ENCODE measurements at places on chromosomes 12 and 14. TPM values are rescaled to one million over a fixed set of nuclear protein-coding genes. Genes with fewer than 3 reads are reported as not detected.

DNA sequence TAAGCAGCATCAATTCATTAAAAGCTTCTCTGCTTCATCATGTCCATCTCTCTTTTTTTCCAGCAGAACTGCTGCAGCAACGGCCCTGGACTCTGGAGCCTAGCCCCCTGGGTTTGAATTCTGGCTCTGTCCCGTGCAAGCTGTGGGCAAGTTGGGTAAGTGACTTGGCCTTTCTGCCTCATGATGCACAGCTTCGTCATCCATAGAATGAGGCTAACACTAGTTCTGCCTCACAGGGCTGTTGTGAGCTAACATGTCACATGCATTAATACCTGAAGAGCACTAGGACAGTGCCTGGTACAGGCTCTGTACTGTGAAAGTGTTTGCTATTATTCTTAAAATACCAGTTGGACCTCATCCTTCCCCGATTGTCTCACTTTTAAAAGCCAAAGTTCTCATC is 4.2 kb downstream of the KRT82 start:
- no peak for DNase-seq

DNA sequence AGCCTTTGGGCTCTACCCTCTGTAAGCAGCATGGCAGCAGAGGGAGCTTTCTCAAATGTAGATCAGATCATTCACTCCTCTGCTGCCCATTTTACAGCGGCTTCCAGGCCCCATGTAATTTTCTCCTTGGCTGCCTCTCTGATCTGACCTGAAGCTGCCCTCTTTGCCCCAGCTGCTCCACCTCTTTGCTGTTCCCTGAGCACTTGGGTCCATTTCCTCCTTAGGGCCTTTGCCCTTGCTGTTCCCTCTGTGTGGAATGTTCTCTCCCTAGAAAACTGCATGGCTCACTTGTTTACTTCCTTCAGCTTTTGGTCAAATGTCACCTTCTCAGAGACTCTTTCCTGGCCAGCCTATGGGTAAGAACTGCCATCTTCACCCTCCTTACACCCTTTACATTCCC is 37.2 kb downstream of the SMOC1 start:
- no peak for DNase-seq

GRCh38 chr12:87930627-87931026 is 98.6 kb downstream of the C12orf50 start:
- DNase-seq, result no peak

- DNase-seq, result no peak
These were observed 194.3 kb downstream of the AEBP2 start for GRCh38 chr12:19633641-19634040.

GRCh38 chr14:34137001-34137745 is 186.3 kb upstream of the EGLN3 start:
- no peak for DNase-seq

DNA sequence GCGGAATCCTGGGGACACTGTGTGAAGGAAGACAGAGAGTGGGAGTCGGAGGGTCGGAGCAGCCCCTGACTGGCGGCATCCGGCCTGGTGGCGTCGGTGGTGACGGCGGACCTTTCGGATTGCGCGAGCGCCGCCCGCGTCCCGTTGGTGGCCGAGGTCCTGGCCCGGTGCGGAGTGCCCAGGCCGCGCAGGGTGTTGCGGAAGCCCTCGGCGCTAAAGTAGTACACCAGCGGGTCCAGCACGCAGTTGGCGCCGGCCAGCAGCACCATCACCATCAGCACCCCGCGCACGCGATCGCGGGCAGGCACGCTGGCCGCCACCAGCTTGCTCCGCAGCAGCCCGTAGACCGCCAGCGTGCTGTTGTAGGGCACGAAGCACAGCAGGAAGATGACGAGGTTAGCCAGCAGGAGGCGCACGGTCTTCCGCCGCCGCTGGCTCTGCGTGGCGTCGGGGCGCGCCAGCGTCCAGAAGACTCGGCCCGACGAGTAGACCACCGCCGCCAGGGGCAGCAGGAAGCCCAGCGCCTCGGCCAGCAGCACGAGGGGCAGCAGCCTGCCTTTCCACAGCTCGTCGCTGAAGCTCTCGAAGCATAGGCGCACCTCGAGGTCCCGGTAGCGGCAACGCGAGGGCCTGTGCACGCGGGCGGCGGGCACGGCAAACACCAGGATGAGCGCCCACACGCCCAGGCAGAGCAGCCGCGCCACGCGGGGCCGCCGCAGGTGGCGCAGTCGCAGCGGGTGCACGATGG is 13.1 kb upstream of the CHD4 start:
- DNase-seq, result peak; percentile 39

DNA sequence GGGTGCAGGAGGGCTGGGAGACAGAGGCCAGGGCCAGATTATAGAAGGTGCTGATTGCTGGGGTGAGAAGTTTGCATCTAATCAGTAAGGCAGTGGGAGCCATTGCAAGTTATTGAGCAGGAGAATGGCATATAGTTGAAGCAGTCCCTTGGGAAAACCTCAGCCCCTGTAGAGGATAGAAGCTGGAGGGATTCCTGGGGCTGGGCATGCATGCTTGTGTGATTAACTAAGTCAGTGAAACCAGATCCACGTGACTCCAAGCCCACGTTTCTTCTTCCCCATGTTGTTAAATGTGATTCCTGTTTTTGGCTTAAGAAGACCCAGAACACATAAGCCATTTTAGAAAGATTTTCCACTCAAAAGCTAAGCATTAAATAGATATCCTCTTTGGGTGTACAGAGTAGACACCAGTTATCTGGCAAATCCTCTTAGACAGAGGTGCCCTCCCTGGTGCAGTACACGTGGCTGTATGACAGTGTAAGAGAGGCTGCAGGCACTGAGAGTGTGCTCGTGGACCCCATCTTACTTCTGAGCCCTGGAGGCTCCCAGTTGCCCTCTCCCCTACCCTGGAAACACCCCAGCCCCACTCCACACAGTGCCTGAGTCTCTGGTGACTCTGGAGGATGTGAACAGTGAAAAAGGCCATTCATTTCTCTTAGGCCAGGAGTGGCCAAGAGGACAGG is 3.2 kb downstream of the C14orf132 start:
- no peak for DNase-seq

DNA sequence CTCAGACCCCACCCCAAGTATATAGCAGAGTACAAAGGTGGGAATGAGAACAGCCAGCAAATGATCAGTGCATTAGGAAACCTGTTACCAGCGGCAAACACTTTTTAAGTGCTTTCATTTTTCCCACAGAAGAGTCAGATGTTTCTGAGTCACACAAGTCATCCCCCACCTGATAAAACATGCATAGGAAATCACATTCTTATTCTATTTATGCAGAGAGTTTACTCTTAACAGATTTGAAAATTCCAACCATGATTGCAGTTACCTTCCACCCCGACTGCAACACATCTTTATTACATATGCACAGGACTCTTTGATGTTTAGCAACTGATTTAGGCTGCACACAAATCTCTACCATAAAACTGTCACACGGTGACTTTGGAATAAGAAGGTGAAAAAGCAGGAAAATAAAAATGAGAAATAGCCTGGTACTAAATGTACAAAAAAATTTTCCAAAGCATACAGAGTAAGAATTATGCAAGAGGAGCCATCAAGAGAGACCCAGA is 236.4 kb downstream of the PAWR start:
- DNase-seq, result peak; percentile 97

- DNase-seq, result peak; percentile 35
These were observed 69.0 kb upstream of the CLMN start for GRCh38 chr14:95388699-95389098.

- DNase-seq, result no peak
These were observed 345.6 kb downstream of the ADAMTS20 start for GRCh38 chr12:43206396-43206795.

- no peak for DNase-seq
These were observed 39.9 kb upstream of the DHRS7 start for GRCh38 chr14:60204843-60205774.

NANOG gene
- total RNA-seq, result not detected

GRCh38 chr14:93137864-93138263 is 22.1 kb upstream of the ITPK1 start:
- no peak for DNase-seq

GRCh38 chr14:76490735-76491134 is 114.8 kb downstream of the ESRRB start:
- no peak for DNase-seq

RFX4 gene
- total RNA-seq, result not detected

C12orf56 gene
- not detected for total RNA-seq

SIX1 gene
- under 0.01 TPM for total RNA-seq

TOMM20L gene
- total RNA-seq, result not detected

SVOP gene
- not detected for total RNA-seq

GPR132 gene
- total RNA-seq, result under 0.01 TPM

DNA sequence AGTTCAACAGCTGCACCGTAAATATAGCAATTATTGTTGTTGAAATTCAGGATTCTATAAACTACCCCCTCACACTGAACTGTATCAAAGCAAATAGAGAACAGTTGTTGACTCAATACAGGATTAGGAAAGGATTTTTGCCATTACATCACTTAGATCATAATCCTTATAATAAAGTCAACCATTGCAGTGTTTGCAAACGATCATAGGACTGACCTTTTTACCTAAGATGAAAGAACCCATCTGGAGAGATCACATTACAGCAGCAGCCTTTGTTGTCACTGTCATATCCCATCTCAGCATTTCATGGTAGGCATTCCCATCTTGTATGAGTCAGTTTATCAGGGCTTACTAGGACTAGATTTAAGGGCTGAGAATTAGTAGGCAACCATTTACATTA is 96.1 kb downstream of the IPO8 start:
- DNase-seq, result peak; percentile 72

LALBA gene
- total RNA-seq, result not detected

- DNase-seq, result no peak
These were observed 156.4 kb upstream of the PLXNC1 start for GRCh38 chr12:93991829-93992461.

ETFBKMT gene
- total RNA-seq, result 2.7 TPM

CACNA1C gene
- 0.38 TPM for total RNA-seq

DNA sequence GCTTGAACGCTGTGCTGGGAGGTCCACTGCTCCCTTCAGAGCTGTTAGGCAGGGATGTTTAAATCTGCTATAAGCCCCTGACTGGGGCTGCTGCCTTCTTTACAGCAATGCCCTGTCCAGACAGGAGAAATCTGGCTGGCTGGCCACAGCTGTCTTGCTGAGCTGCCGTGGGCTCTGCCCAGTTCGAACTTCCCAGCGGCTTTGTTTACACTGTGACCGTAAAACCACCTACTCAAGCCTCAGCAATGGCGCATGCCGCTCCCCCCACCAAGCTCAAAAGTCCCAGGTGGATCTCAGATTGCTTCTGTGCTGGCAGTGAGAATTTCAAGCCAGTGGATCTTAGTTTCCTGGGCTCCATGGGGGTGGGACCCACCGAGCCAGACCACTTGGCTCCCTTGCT is 35.8 kb downstream of the CKAP4 start:
- DNase-seq, result no peak

GRCh38 chr14:103696070-103696402 is 19.2 kb downstream of the XRCC3 start:
- DNase-seq, result no peak

- no peak for DNase-seq
These were observed 97.7 kb downstream of the TPH2 start for GRCh38 chr12:72036393-72036792.

SYCP3 gene
- total RNA-seq, result not detected

- DNase-seq, result no peak
These were observed 213.7 kb downstream of the GXYLT1 start for GRCh38 chr12:41930866-41931437.

DNA sequence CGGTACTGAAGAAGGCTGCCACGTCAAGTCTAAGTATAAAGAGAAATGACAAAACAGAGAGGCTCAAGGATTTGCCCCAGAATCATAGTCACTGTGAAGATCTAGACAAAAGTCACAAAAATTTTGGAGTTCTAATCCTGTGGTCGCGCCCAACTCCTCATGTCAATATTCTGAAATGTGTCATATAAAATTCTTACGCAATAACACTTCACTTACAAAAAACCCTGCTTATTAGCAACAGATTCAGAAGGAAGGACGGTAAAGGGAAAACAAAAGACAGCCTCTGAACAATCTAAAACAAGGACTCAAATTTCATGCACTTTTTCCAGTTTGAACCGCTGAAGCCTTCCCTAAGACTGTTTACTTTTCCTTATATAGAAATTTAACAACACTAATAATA is 94.7 kb downstream of the TSPAN8 start:
- no peak for DNase-seq

- no peak for DNase-seq
These were observed 29.7 kb upstream of the DYNC1H1 start for GRCh38 chr14:101934601-101935150.

DNA sequence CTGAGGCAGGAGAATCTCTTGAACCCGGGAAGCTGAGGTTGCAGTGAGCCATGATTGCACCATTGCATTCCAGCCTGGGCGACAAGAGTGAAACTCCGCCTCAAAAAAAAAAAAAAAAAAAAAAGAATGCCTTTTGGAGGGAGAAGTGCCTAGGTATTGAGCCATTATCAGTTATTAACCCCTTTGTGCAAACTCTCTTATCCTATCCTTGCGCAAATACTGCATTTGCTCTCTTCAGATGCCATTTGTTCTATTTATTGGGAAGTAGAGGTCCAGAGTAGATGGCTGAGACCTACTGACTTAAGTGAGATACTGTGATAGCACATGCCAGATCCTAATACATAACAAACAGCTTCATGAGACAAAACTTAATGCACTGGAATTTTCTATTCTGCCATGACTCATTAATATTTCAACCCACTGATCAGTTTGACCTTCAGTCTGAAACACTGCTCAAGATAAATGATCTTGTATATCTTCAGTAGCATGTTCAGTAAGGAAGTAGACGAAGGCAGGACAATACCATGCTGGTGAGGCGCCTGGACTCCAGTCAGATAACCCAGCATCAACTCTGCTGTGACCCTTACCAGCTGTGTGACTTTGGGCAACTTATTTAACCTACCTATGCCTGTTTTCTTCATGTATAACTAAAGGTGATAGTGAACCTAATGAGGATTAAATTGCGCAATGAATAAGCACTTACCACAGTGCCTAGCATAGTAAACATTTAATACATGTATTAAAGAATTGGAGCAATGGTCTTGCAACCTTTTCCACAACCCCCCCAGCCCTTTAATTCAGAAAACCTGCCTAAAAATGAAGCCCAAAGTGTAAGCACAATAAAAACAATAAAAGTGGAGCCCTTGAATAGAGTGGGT is 5.7 kb upstream of the DNAAF2 start:
- no peak for DNase-seq

DNA sequence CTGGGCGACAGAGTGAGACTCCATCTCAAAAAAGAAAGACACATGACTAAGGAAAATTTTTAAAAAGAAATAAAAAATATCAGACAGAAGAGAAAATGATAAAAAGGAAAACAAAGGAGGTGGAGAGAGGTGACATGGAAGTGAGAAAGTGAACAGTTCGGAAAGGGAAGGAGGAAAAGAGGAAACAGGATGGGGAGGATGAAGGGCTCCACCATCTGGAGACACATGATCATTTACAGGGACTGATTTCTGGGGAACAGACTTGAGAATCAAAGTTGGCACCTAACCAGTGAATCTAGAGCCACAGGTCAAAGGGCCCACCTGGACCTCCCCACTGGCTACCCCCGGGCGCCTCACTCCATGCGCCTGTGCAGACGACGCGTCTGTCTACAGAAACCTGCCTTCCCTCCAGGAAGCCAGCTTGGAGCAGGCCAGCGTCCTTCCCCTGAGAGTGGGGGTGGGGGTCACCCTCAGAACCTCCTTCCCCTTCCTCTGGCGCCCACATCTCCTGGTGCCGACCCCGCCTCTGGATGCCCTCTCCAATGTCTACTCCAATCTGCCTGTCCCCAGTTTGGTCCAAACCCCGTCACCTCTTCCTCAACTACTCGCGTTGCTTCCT is 60.5 kb downstream of the AMN start:
- DNase-seq, result no peak

All from dermis microvascular lymphatic vessel endothelial cell (primary cell).